ENCODE measurements at places on chromosomes 12 and 14.

GRCh38 chr12:109822416-109822815 lies 10.8 kb downstream of the TRPV4 start:
- peaks cover 2% of the 10 kb centered on the region for H3K4me1 ChIP-seq
- H3K36me3 ChIP-seq: no peaks in the 10 kb centered on the region
- no peak for DNase-seq
- no peak overlapping the region for H3K4me3 ChIP-seq
- no peak overlapping the region for H3K27ac ChIP-seq

DNA sequence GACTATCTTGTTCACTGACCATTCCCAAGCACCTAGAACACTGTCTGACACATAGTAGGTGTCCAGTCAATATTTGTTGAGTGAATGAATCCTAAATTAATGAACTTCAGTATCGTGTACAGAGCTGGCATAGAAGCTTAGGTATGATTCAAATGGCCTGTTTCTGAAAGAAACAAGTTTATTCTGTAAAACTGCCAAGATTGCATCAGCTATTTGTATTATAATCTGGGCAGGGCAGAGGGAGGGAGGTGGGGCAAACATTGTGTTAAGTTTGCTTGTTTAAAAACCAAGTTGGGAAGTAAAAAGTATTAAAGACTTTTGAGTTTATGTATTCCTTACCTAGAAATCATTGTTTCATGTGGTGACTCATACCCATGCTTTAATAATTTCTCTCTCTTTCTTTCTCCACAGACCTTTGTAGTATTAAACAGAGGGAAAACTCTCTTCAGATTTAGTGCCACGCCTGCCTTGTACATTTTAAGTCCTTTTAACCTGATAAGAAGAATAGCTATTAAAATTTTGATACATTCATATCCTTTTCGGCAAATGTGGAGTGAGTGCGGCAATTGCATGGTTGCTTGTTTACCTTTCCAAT lies 92.8 kb downstream of the SCN8A start:
- no peak overlapping the region for H3K27ac ChIP-seq
- no peaks in the 10 kb centered on the region for H3K4me1 ChIP-seq

DNA sequence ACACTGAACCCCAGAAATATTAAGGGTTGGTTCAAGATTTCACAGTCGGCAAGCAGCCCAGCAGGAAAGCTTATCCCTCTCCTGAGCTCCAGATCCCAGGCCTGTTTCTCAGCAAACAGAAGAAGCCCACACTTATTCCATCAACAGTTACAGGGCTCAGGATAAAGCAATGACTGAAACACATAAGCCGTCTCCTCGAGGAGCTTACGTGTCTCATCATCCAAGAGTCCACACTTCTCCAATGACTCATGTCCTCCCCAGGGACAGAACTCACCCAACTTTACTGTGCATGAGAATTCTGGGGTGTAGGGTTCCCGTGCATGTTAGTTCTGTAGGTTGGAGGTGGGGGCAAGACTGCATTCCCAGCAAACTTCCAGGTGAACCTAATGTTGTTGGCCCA lies 31.2 kb downstream of the GSC start:
- H3K27ac ChIP-seq: no peak overlapping the region
- H3K36me3 ChIP-seq: no peaks in the 10 kb centered on the region
- DNase-seq: no peak
- no peak overlapping the region for H3K4me3 ChIP-seq

GRCh38 chr12:117100251-117100650 lies 1.0 kb upstream of the TESC start:
- peaks cover 25% of the 10 kb centered on the region for H3K27me3 ChIP-seq
- DNase-seq: no peak
- no peaks in the 10 kb centered on the region for H3K36me3 ChIP-seq
- no peak overlapping the region for H3K27ac ChIP-seq

DNA sequence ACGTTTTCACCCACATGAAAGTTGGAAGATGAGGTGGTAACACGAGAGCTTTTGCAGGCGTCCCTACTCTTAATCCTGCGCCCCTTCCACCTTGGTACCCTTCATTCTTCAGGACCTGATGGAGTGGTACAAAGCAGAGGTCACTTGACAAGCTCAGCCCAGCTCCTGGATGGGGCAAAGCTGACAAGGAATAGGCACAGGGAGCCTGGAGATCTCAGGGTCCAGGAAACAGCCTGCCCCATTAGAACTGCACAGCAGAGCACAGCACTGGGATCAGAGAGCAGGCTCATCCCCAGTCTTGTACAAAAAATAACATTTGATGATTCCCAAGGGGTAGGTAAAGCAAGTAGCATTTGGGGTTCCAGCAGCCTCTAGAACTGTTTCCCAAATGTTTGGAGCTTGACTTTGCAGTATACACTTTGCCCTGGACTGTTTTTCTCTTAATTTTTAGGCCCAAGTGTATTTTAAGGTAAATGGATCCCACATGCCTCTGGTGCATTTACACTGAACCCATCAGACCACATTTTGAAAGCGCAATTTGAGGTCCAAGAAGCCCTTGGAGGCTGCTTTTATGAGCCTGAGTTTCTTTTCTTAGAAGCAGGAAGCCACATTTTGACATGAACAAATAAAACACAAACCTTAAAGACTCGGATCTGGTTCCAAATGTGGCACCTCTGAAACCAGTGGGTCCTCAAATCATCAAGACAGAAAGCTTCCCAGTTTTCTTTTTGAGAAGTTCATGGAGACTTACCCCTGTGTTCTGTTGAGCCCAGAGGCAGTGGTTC lies 633 bp downstream of the TC2N start:
- peaks cover 4% of the 10 kb centered on the region for H3K4me1 ChIP-seq
- no peak overlapping the region for H3K27ac ChIP-seq
- no peaks in the 10 kb centered on the region for H3K36me3 ChIP-seq

- H3K27ac ChIP-seq: no peak overlapping the region
- H3K4me3 ChIP-seq: no peak overlapping the region
- DNase-seq: no peak
- no peaks in the 10 kb centered on the region for H3K4me1 ChIP-seq
- H3K27me3 ChIP-seq: no peaks in the 10 kb centered on the region
- H3K36me3 ChIP-seq: no peaks in the 10 kb centered on the region
Measured at GRCh38 chr14:66471584-66471983, 14.6 kb upstream of the CCDC196 start.
